CD8-positive, alpha-beta memory T cell (primary cell): ENCODE measurements at places on chromosomes 6 and 20.

GRCh38 chr6:39263303-39264037 is 34.2 kb upstream of the KCNK5 start:
- DNase-seq = no peak

DNA sequence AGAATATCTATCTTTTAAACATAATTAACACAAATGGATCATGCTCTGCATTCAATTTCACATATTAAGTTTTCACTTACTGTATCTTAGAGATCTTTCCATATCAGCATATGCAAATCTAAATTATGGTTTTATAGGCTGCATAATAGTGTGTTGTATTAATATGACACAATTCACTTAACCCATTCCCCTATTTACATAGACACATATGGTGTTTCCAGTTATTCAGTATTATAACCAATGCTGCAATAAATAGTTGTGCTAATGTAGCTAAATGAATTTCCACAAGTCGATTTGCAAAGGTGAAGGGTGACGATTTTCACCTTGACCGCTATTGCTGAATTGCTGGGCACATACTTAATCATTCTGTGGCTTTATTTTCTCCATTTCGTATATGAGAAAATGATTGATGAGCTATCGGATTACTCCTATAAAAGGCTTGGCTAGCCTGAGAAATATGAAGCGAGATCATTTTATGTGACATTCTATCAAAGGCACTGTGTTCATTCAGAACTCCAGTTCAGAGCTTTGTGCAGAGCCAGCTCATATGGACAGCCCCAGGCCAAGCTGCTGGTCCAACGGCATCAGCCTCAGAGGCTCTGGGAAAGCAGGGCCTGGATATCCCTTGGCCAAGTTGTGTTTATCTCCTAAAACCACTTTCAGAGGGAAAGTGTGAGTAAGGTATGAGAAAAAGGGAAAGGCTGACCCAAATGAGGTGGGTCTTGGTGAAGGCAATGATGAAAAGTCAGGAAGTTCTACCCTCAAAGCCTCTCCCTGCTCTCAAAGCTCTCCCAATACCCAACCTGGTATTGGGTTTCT is 50.8 kb downstream of the GFOD1 start:
- no peak for DNase-seq

- DNase-seq = no peak
Observed at GRCh38 chr6:15621203-15622044, 41.4 kb downstream of the DTNBP1 start.

DNA sequence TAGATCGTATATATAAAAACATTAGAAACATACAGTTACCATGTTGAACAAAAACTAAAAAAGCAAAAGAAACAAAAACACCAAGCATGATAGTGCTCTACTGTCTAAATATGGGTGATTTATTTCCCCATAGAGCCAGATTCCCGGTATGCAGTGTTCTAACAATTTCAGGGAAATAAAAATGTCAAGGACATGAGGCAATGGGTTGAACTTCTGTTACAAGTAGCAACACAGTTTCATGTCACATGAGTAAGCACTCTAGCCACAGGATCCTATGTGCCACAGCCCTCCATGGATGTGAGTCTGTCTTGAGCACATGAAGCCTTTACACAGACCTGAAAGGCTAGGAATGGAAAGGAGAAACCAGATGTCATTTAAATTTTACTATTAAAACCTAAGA is 96.0 kb downstream of the MAP3K5 start:
- DNase-seq = no peak

DNA sequence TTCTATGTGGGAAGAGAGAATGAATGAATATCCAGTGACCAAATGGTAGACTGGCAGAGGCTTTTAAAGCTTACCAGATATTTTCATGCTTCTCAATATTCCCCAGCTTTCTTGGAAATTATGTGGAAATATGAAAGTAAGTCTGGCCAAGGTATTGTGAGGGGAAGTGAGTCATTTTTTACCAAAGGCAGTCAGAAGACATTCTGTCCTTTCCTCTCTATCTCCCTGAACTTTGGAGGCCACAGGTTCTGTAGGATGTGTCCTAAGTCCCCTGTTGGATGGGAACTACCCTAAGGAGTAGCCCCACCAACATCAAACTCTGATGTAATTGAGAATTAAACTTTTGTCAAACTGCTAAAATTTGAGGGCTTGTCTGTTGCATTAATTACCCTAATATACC is 593.8 kb upstream of the NRSN1 start:
- DNase-seq = no peak
